ENCODE measurements at places on chromosomes 7 and 10.

GRCh38 chr7:139914306-139915267 lies 85.5 kb downstream of the TBXAS1 start:
- DNase-seq: no peak

- no peak for DNase-seq
These were observed at the start of gene GPR22 for GRCh38 chr7:107469929-107470328. Gene GPR22, plus strand, starts transcription at chr7:107470057. Its CDS starts 4,004 bp downstream, at chr7:107474061.

DNA sequence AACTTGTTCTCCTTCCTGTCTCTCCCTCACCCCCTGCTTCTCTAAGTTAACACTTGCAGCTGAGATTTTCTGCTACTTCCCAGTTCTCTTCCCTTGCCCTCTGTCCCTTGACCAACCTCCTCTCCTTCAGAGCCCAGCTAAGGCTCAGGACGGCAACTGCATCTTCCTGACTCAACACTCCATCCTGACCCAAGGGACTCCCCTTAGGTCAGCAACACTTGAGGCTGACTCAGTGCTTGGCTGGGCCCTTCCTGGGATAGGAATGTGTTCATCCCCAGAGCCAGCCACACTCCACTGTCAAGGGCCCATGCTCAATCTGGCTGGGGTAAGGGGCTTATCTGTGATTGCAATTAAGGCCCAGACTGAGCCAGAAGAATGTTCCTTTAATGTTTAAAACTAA lies 3.4 kb downstream of the CALHM2 start:
- DNase-seq: no peak

DNA sequence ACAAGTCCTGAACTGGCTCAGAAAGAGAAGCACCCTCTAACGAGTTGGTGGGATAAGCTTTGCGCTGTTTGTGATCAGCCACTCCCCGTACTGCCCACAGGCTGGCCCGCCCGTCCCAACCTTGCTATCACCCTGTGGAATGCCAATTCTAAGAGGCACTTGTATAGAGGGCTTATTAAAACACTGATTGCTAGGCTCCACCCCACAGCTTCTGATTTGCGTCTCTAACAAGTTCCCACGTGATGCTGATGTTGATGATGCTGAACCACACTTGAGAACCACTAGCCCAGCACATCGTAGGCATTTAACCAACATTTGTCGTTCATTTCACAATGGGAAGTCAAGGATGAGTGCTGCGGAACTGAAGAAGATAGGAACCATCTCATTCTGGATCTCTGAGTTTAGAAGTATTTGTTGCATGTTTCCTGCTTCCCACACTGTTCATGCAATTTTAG lies 12.7 kb upstream of the GSAP start:
- no peak for DNase-seq

GRCh38 chr7:45873035-45873354 lies at the start of gene CCDC201:
Gene CCDC201, minus strand, starts transcription at chr7:45873082. Its CDS starts 75 bp downstream, at chr7:45873007.
- no peak for DNase-seq

DNA sequence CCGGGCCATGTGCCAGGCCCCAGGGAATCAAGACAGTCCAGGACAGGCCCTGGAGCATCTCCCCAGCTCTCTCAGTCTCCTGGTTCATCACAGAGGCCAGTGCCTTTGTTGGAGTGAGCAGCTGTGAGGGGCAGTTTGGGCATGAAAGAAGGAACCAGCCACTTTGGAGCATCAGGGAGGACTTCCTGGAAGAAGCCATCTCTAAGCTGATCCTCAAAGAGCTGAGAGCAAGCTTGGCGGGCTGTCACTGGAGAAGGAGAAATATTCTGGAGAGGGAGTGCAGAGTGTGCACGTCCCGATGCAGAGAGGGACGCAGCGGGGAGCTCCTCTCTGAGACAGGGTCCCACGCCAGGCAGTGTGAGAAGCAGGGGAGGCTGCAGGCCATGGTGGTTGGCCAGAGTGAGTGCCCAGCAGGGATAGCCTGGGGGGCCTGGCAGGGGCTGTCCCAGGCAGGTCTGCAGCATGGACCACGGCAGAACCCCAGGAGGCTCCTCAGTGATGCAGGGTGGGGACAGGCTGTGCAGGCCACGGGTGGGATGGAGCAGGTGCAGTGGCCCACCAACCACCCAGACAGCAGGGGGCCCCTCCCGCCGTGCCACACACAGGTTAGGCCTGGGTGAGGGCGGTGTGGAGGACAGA lies 34.7 kb downstream of the PWWP2B start:
- no peak for DNase-seq

DNA sequence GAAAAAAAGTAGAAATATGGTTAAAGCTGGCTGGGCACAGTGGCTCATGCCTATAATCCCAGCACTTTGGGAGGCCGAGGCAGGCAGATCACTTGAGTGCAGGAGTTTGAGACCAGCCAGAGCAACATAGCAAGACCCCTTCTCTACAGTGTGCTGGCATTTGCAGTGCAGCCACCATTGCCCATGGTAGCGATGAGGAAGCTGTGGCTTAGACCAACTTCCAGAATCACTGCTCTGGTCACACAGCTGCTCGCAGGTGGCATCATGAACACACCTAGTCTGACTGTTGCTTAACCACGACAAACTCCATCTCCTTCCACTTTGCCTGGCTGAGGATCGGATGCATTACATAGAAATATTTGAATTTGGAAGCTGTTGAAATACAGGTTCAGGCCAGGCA lies 137.1 kb downstream of the CUX1 start:
- no peak for DNase-seq

- peak; percentile 81 for DNase-seq
These were observed 51.3 kb downstream of the POLL start for GRCh38 chr10:101536800-101537199.

- DNase-seq: no peak
These were observed 283.0 kb downstream of the ADK start for GRCh38 chr10:74433993-74434392.

DNA sequence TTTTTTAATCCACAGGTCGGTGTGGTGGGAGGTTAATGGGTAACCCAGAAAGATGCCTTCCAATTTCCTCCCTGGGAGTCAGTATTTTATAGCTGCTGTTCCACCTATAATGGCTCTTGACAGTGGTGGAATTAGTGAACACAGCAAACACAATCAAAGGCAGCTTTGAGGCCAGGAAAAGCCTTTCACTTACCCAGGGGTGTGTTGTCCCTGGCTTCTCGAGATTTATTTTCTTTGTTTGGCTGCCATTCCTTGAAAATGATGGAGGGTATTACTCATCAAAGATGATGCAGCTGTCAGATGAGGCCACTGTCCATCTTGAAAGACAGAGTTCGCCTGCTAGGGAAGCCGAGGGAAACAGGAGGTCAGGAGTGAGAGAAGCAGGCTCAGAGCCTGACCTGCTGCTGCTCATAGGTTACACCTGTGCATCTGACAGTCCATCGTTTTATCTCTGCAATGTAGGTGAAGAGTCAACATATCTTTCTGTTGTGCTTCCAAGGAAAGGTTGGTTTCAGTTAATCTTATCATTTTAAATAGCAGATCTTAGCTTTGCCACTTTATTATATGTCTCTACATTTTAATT lies 221.6 kb downstream of the XPNPEP1 start:
- DNase-seq: no peak

- no peak for DNase-seq
These were observed 56.7 kb downstream of the ITIH5 start for GRCh38 chr10:7610026-7610425.

- no peak for DNase-seq
These were observed 15.8 kb downstream of the PLEKHA1 start for GRCh38 chr10:122390271-122390670.

- DNase-seq: no peak
These were observed 264.1 kb downstream of the PHF14 start for GRCh38 chr7:11237742-11238141.

DNA sequence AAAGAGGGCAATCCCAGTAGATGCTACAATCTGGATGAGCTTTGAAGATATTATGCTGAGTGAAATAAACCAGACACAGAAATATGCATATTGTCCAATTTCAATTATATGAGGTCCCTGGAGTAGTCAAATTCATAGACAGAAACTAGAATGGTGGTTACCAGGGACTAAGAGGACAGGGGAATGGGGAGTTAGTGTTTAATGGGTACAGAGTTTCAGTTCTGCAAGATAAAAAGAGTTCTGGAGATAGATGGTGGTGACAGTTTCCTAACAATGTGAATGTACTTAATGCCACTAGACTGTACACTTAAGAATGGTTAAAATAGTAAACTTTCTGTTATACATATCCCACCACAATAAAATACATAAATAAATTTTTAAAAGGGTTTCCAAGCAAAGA lies 236.6 kb downstream of the ELMO1 start:
- no peak for DNase-seq

DNA sequence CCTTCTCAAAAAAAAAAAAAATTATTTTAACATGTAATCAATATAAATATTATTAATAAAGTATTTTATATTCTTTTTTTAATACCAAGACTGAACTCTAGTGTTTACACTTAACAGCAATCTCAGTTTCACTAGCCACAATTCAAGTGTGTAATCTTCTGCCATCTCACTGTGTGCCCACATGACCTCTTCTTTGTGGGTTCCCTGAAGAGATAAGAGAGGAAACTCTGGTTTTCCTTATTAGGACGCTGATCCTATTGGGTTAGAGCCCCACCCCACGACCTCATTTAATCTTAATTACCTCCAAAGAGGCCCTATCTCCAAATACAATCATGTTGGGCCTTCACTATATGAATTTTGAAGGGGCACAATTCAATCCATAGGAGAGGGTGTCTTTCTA lies 177.6 kb downstream of the STK31 start:
- DNase-seq: no peak

DNA sequence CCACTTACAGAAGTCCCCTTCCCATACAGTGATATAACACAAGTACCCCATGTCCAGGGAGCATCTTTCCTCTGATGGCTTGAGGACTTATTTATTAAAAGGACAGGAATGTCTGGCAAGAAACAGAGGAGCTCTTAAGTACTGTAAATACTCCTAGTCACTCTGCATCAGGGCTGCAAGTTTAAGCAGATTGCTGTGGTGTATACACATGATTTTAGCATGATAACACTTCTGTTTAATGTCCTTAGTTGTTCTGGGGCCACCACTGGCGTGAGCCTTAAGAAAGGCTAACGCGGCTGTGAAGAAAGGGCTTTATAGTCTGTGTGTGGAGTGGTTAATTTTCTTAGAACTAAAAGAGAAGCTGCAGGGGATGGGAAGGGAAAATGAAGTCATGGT lies 65.7 kb downstream of the GBF1 start:
- no peak for DNase-seq

GRCh38 chr7:39271402-39271801 lies 293.7 kb downstream of the POU6F2 start:
- no peak for DNase-seq

GRCh38 chr10:5742116-5742515 lies 57.5 kb downstream of the TASOR2 start:
- DNase-seq: no peak

DNA sequence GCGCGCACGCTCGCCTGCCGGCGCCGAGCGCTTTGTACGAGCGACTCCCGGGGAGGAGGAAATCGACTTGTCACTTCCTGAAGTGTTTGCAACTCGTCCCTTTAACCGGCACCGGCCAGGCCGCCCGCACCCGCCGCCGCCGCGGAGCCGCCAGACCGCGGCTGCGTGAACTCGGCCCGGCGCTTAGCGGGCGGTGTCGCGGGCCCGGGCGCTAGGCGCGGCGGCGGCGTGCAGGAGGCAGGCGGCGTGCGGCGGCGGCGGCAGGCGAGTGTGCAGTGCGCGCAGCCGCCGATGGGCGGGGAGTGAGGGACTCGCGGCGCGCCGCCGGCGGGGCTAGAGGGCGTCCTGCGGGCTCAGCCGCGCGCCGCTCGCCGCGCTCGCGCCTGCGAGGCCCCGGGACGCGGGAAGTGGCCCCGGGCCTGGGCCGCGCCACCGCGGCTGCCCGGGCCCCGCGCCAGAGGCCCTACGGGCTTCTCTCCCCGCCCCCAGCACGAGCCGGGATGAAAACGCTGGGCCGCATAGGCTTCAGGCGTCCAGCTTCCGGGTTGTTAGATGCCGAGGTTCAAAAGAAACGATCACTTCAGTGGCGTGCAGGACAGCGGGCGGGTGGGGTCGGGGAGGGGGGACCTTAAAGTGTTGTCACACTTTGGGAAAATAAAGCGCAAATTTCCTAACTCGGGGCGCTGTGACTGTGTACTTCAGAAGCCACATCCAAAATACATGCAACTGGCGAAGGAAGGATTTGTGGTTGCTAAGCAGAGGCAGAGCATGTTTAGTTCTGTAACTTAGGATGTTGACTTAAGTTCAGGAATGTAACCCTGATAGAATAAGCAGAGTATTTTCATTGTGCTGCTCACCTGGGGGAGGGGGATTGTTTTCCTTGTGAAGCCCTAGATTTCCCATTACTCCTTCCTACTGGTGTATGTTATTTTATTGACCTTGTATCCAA lies at the start of gene FAM53B:
FAM53B (minus strand) TSS at position 277 of the 949 bp plus-strand sequence. CDS start 37,665 bp downstream, outside the sequence.
- DNase-seq: peak; percentile 79

DNA sequence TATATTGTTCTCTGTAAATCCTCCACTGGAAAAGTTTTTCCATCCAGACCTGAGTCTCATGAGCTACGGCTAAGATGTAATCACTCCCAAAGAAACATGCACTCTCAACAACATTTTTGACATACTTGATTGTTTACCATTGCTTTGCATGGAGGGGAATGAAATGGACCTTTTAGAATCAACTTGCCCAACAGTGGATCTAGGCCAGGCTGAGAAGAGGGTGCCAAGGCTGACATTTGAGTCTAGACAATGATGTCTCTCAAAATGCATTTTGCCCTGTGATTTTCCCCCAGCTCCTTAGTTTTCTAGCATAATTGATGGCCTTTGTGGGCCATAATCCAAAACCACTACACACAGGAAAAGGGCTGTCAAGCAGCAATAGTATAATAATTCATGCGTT lies 297.9 kb upstream of the KLF6 start:
- DNase-seq: no peak

- DNase-seq: no peak
These were observed 824.4 kb downstream of the GRID1 start for GRCh38 chr10:85542152-85542551.

- DNase-seq: no peak
These were observed 48.3 kb downstream of the ZMIZ1 start for GRCh38 chr10:79116801-79117723.

DNA sequence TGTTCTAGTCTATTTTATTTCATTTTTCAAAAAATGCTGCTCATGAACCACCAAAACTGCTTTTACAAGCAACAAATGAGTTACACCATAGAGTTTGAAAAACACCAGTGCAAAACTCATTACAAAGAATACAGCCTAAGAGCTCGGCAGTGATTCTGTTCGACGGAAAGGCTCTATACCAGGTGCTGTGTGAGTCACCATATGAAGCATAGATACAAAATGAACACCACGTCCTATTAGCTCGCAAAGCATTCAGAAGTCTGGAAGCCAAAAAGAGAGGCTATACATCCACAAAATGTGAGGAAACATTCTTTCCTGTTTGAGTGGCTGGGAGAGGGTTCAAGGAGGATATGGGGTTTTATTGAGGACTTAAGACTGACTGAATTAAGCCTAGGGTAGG lies 136.1 kb downstream of the ATE1 start:
- DNase-seq: no peak

All from Kasumi-1 (cell line).